ENCODE measurements at places on chromosomes 11 and 22.
A peak's percentile ranks its signal among the peaks of the same experiment; 100 is the strongest.

DNA sequence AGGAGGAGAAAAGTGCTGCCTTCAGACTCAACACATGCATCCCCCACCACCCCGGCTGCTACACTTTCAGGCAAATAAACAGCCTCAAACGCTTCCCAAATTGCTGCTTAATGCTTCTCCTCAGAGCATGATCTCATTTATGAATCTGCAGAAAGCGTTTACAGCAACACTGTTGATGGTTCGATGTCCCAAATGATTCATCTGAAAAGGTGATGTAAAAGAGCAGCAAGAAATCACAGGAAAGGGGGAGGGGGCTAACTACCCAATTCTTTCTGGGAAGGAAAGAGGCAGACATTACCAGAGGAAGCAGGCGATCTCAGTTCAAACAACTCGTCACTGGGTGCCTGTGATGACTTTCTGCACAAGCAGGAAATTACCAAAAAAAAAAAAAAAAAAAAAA, 119.6 kb downstream of the TENM4 start:
- DNase-seq: no peak

DNA sequence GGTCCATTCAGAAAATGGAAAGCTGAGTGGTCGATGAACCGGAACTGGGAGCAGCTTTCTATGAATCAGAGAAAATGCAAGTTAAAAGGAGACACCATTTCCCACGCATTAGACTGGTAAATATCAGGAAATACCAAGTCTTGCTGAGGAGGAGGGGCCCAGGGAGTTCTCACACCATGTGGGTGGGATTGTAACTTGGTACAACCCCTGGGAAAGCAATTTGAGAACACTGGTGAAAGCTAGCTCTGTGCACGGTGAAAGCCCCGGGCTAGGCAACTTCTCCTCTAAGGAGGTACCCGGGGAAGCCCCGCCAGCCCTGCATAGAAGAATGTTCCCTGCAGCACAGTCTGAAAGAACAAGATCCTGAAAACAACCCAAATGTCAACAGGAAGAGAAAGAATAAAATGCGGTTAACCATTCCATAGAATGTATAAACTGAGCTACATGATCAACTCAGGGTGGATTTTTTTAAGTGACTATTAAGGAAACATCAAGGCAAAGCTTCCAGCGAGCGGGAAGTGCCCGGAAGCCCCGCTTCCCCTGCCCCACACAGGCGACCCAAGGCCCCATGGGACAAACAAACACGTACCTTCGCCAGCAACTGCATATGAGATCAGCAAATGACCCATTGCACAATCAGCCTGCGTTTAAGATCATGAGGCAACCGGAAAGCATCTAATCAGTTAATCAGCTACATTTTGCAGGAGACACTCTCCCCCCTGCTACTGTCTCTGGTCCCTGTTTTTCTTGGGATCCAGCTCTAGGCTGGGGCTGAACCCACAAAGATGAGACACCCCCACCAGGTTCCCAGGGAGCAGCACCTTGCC, 11.3 kb downstream of the SHANK2 start:
- DNase-seq: peak; percentile 79

DNA sequence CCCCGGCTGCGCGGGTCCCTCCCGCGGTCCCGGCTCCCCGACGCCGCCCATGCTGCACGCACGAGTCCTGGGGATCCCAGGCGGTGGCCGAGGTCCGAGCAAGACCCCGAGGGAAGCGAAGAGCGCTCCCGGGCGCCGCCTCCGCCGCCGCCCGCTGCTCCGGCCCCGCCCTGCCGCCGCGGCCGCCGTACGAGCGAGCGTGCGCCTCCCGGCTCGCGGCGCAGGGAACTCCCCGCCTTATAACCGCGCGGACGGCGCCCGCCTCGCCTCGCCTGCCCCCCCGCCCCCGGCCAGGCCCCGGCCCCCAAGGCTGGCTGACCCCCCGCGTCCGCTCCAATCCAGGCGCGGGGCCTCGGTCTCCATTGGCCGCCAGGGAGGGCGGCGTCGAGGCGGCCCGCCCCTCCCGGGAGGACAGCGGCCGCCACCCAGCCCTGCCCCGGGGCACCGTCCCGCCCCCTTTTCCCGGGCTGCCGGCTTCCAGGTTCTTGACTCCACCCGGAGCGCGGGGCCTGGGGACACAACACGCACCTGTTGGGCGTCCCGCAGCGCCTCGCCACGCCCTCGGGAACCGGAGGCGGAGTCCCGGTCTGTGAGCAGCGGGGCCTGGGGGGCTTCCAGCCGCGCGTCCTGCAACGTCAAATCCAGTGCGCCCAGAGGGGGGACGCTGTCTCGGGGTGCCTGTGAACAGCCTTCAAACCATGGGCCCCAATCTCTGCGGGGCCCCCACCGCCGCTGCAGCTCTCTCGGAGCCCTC, at the start of gene FADS3:
Gene FADS3, minus strand, starts transcription at position 215 of the 754 bp plus-strand sequence. Its CDS starts 164 bp downstream, at position 51.
- DNase-seq: peak; percentile 75

DNA sequence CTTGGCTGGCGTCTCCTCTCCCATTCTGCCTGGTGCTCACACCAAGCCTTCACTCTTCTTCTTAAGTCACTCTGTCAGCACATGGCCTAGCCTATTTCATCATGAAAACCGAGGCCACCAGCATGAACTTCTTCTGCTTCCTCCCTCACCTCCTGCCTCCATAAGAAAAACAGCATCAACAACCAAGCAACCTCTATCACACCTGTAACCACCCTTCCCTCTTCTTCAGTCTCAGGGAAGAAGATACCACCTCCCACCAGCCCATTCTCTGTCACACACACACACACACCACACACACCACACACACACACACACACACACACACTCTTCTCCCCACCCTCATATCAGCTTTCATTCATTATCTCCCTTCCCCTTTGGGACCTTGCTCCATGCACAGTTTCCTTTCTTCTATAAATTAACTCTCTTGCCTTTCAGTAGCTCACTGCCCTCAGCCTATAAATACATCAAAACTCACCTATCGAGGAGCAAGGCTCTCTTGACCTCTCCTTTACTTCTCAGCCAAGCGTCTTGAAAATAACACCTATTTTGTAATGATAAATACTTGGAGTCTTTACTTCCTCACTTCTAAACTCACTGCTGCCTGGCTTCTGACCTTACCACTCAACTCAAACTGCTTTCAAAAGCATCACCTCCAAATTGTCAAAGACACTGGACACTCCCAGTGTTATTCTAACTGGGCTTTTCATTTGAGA, 36.6 kb downstream of the SC5D start:
- DNase-seq: no peak

- DNase-seq: no peak
Observed at GRCh38 chr11:60836866-60837515, 4.9 kb upstream of the CCDC86 start.

DNA sequence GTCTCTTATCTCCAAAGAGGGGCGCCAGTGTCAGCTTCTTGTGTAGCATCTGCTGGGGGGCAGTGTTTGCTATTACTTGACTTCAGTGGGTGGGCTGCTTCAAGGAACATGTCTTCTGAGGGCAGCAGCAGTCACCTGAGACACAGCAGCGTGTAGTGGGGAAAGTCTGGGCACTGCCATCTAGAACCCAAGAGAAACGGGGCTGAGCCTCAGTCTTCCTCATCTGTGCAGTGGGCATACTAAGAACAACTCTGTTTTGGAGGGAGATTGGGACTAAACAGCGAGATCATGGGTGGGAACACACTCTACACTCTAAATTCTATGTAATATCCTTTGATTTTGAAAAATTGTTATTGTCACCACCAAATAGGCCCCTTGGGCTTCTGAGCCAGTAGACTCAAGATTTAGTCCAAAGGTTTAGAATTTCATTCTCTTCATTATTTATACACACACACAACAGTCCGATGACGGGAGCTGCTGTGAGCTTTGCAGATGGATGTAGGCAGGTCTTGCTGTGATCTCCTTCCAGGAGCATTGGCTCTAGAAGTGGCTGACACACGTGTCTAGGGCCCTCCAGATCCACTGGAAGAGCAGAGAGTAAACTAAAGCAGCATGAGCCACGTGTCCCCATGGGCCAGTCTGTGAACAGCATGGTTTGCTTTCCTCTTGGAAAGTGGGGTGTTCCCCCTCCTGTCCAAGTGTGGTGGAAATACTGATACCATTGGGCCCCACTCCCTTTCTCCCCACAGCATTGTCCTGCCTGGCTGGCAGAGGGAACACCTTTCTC, 51.8 kb downstream of the TRAF6 start:
- no peak for DNase-seq

DNA sequence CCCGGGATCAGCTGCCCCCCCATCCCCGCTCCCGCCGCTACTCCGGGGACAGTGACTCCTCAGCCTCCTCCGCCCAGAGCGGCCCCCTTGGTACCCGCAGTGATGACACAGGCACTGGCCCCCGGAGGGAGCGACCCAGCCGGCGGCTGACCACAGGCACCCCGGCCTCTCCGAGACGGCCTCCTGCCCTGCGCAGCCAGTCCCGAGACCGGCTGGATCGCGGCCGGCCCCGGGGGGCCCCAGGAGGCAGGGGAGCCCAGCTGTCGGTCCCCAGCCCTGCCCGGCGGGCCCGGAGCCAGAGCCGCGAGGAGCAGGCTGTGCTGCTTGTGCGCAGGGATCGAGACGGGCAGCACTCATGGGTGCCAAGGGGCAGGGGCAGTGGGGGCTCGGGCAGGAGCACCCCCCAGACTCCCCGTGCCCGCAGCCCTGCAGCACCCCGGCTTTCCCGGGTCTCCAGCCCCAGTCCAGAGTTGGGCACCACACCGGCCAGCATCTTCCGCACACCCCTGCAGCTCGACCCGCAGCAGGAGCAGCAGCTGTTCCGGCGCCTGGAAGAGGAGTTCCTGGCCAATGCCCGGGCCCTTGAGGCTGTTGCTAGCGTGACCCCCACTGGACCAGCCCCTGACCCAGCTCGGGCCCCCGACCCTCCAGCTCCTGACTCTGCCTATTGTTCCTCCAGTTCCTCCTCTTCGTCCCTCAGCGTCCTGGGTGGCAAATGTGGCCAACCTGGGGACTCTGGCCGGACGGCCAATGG, 3.9 kb downstream of the RASL10A start:
- no peak for DNase-seq
